NCI-H2081 (cell line): ENCODE measurements at places on chromosomes 3 and 15.
A peak's percentile ranks its signal among the peaks of the same experiment; 100 is the strongest.

DNA sequence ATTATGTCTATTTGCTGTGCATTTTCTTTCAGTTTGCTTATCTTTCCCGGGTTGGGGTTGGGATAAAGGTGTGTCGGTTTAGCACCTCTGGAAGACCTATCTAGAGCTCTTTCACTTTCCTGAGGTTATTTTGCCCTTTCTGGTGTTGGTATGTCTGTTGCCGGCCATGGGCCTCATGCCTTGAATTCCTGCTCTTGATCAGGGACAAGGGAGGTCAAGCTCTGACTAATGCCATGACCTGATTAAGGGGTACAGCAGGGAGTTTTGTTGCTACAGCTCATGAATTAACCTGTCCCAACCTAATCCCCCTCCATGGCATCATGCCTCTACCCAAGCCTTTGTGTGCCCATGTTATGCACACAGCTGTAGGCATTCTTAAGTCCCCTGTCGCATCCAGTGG lies 70.5 kb upstream of the GOLGA6B start:
- no peak for DNase-seq

DNA sequence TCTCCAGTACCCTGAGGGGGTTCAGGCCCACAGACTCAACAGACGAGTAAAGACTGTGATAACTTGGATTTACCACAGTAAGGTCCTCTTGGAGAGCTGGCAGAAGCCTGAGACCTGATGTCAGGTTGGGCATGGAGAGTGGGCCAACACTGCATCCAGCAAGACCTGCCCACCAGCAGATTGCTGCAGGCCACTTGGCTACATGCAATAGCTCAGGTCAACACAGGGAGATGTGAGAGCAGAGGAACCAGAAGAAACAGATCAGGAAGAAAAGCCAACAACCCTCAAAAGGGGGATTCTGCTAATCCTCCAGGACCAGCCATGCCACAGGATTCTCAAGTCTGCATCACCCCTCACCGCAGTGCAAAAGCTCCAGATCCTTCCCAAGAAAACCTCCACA lies 1.7 kb upstream of the IP6K1 start:
- DNase-seq: no peak

DNA sequence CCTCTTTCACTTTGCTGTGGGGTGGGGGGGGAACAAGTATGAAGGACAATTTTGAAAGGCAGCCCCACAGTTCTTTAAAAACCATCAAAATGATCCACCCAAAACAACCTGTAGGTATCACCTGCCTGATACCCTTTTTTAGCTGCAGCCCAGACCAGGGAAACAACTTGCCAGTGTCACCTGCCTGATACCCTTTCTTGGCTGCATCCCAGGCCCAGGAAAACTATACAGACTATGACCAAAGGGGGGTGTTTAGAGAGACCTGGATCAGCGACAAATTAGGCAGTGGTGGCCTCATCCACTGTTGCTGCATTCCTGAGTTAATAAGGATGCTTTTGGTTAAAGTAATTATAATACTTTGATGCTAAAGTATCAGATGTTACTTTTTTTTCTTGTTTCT lies 122.0 kb downstream of the VPS13C start:
- DNase-seq: peak; percentile 32

DNA sequence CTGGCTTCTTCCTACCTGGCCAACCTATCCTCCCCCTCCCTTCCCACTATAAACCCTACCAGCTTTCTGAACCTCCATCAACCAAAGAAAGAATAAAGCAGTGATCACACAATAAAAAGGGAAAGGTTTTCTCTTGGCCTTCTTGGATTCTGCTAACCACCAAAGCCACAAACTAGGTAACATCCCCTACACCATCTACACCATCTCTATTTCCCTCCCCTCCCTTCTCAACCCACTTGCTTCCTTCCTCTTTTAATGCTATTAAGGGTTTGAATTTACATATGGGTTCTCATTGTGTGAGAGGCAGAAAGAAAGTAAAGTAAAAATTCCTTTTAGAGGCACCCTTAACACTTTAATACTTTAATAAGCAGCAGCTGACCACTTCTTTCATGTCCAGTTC lies 25.8 kb upstream of the RSL24D1 start:
- DNase-seq: no peak

DNA sequence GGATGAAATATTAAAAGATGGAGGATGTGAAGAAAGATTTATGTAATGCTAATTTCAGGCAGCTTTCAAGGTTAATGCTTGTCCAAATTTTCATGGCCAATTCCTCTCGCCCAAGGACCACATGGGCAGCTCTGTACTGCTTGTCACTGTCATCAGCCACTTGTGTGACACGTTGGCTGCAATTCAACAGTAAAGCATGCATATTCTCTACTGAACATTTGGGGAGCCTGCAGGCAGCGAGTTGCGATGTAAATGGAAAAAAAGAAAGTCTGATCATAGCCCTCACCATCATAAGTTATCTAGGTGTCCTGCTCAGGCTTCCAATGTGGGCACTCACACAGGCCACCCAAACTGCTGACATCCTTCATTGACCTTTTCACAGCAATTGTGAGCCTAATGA lies 1026.8 kb upstream of the NR2F2 start:
- DNase-seq: no peak

GRCh38 chr3:45499529-45499928 lies 95.0 kb upstream of the LIMD1 start:
- DNase-seq: no peak

- DNase-seq: peak; percentile 39
Measured at GRCh38 chr3:100316641-100317069, 17.9 kb upstream of the NIT2 start.

DNA sequence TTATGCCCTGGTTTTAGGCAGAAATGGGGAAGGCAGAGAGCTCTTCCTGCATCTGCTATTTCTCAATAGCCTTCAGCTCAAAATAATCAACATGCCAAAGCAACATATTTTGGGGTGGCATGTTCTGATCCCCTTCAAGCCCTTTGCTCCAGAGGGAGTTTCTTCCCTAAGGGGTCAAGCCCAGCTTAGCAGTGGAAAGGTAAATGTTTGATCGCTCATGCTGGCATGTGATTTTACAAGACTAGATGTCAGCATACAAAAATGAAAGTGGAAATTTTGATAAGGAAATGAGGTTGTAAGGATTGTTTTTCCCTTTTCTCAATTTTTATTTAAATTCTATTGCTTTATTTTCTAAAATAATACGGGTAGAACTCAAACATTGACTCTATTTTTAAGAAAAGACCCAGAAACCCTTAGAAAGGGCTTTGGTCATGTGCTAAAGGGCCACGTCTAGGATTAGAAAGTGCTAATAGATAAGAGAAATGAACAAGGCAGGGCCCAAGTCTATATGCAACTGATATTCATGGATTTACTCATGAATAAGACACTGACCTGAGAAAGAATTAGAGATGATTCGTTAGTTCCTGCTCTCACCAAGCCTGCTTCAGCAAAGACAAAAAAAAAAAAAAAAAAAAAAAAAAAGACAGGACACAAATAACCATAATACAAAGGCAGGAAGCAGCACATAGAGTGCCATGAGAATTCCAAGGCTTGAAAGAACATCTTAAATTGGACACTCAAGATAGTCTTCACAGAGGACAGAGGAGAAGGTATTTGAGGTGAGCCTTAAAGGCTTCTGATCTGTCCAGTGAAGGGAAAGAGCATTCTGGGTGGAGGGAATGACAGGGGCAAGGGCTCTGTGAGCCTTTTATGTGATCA lies 55.0 kb upstream of the NR2E3 start:
- DNase-seq: no peak

- peak; percentile 39 for DNase-seq
Measured at GRCh38 chr3:51671734-51672475, 853 bp downstream of the TEX264 start.

- no peak for DNase-seq
Measured at GRCh38 chr3:4224331-4224730, 78.8 kb upstream of the SETMAR start.

GRCh38 chr3:22922317-22922716 lies 280.8 kb upstream of the UBE2E2 start:
- DNase-seq: no peak

GRCh38 chr3:192958219-192958872 lies 40.7 kb upstream of the MB21D2 start:
- no peak for DNase-seq

DNA sequence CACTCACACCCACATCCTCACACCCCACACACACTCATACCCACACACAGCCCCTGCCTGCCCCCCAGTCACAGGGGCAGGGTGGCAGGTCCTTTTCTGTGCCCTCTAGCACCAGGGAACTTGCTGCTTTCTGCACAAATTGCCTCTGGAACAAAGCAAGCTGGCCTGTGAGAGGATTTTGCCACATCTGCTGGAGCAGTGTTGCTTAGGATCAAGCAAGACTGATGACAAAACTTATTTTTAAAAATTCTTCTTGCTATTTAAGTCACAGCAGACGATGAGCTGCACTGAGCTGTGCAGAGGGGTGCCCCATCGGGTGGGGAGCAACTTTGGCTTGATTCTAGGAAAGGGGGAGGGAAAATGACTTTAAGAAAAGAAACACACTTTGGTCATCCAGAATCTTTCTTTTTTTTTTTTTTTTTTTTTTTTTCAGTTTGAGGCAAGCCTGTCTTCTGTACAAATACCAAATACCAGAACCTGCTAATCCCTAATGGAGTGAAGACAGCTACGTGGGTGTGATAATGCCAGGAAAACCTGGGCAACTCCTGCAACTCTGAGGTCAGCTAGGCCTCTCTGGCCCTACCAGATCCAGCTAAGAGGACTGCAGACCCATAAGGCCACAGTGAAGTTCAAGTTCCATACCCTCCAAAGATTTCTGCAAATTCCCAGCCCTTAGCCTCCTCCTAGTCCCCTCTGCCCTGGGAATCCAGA lies 195.3 kb downstream of the ABHD5 start:
- DNase-seq: no peak

- no peak for DNase-seq
Measured at GRCh38 chr3:120443626-120444123, 7.1 kb downstream of the FSTL1 start.

DNA sequence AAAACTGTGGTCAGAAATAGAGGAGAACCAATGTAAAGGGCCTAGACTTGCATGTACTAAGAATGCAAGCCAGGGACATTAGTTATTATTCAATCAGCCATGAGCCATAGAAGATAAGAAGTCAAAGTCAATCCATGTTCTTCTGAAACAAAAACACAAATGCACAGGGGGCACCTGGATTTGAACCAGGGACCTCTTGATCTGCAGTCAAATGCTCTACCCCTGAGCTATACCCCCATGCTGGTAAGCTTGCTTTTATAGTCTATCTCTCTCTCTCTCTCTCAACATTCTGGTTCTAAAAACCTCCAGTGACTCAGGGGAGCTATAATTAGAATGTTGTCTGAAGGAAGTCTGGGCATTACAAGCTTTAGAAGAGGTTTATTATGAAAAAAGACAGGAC lies 85.6 kb upstream of the ACP3 start:
- no peak for DNase-seq

GRCh38 chr3:137946356-137946973 lies 63.5 kb upstream of the CLDN18 start:
- DNase-seq: peak; percentile 92

DNA sequence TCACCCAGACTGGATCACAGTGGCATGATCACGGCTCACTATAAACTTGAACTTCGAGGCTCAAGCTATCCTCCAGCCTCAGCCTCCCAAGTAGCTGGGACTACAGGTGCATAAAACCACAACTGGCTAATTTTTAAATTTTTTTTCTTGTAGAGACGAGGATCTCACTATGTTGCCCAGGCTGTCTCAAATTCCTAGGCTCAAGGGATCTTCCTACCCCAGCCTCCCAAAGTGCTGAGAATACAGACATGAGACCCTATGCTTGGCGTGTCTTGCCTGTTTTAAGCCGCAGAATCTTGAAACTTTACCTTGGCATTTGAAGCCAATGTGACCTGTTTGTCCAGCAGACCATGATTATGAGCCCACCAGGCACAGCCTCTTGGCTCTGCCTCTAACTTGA lies 119.9 kb downstream of the OPA1 start:
- DNase-seq: no peak

DNA sequence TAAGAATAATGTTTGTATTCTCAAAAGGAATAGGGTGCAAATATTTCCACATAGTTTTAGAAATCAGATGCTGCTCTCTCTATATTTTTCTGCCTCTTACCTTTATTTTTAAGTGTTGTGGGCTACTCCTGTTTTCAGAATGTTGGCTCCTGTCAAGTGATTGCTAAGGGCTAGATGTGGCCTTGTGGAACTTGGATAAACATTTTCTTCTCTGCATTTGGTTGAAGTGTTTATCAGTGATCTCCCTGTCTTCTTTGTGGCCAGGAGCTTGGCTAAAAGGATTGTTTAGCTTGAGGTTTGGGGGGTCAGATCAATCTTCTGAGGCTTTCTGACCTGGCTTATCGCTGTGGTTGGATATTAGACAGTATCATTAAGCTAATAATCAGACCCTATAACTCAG lies 112.6 kb downstream of the TCF12 start:
- no peak for DNase-seq

- no peak for DNase-seq
Measured at GRCh38 chr3:113773381-113773780, 26.5 kb downstream of the ATP6V1A start.

GRCh38 chr3:63192248-63192647 lies 85.9 kb upstream of the SYNPR start:
- peak; percentile 21 for DNase-seq

DNA sequence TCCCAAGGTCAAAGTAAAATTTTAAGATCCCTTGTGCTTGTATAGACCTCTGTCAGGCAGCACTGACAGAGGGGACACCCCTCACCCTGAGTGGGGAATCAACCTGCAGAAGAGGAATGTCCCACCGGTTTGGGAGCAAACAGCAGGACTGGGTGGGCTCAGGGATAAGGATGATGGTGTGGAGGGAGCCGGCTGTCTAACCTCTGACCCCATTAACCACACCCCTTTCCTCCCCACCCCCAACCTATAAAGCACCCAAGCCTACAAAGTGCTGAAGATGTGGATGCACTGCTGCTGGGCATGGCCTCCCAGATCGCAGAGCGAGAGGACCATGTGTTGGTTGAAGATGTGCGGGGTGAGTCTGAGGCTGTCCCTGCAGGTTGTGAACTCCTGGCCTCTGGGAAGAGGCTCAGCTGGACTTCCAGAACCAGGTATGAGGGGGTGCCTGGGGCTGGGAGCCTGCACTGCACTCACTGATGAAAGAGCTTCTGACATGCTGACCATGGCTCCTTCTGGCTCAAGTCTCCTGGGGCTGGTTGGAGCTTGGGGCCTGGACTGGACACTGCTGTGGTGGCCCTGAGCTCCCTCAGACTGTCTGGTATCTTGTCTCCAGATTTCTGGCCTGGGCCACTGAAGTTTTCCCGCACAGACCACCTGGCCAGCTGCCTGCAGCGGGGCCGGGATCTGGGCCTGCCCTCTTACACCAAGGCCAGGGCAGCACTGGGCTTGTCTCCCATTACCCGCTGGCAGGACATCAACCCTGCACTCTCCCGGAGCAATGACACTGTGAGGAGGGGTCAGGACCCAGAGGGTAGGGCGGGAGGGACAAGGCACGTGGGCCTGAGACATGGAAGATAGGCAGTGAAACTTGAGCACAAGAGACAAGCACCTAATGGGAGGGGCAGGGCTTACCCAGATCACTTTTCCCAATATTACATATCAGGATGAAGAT lies 9.3 kb downstream of the DUOX1 start:
- DNase-seq: no peak

GRCh38 chr15:66400351-66400774 lies 13.7 kb downstream of the MAP2K1 start:
- DNase-seq: no peak
